Activated CD4-positive, alpha-beta T cell treated with anti-CD3 and anti-CD28 coated beads, Interleukin-2, amount 10 ng/mL, durations not matched to agents 24 days and 14 days (primary cell): ENCODE measurements at places on chromosomes 6 and 20.
A peak's percentile ranks its signal among the peaks of the same experiment; 100 is the strongest.

GRCh38 chr6:167995302-167995701 is 2.2 kb upstream of the KIF25 start:
- H3K27ac ChIP-seq: no peak overlapping the region
- no peak for DNase-seq
- no peaks in the 10 kb centered on the region for H3K36me3 ChIP-seq
- no peaks in the 10 kb centered on the region for H3K4me1 ChIP-seq

GRCh38 chr6:139402876-139403386 is 28.5 kb upstream of the CITED2 start:
- no peak for DNase-seq
- H3K27me3 ChIP-seq: peaks cover 12% of the 10 kb centered on the region
- no peaks in the 10 kb centered on the region for H3K4me1 ChIP-seq

DNA sequence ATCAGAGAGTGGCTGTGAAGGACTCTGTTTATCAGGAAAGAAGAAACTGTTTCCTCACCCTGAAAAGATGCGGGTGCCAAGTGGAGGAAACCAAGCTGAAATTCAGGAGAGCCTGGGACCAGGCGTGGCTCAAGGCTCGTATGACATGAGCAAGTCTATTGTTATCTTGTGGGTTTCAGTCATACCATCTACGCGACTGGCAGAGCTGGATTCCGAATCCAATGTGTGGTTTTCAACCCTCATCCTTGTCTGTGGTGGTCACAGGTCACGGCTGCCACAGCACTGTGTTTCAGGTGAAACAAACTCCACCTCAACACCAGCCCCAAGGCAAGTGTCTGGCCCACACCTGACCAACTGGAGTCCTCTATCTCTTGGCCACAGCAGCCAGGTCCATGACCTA is 9.1 kb downstream of the MC3R start:
- H3K27me3 ChIP-seq: no peaks in the 10 kb centered on the region
- H3K4me3 ChIP-seq: no peak overlapping the region
- no peak overlapping the region for H3K27ac ChIP-seq
- H3K4me1 ChIP-seq: no peaks in the 10 kb centered on the region
- H3K36me3 ChIP-seq: no peaks in the 10 kb centered on the region

- no peak overlapping the region for H3K4me3 ChIP-seq
- no peak overlapping the region for H3K27ac ChIP-seq
- H3K27me3 ChIP-seq: no peaks in the 10 kb centered on the region
These were observed 224.5 kb upstream of the AGPAT4 start for GRCh38 chr6:161498359-161498758.

- no peaks in the 10 kb centered on the region for H3K27me3 ChIP-seq
- DNase-seq: no peak
- H3K4me1 ChIP-seq: peaks cover 27% of the 10 kb centered on the region
- no peak overlapping the region for H3K4me3 ChIP-seq
- no peak overlapping the region for H3K27ac ChIP-seq
These were observed 7.9 kb downstream of the SDCBP2 start for GRCh38 chr20:1320902-1321653.

DNA sequence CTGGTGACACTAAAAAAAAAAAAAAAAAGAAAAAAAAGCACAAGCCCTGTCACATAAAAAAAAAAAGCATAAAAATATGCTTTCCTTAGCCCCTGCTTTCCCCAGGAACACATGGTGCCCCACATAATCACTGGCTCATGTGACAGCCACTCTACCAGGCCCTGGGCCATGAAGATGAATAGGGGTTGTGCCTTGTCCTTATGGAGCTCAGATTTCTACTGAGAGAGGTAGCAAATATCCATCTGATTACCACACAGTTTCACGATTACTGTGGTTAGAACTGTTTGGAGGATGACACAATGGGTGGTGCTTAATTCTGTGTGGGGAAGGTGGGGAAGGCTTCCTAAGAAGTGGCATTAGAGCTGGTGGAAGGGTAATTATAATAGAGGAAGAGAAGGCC is 9.3 kb downstream of the RAET1E start:
- H3K27me3 ChIP-seq: peaks cover 29% of the 10 kb centered on the region
- DNase-seq: no peak
- H3K36me3 ChIP-seq: no peaks in the 10 kb centered on the region
- H3K4me3 ChIP-seq: no peak overlapping the region
- H3K27ac ChIP-seq: no peak overlapping the region

GRCh38 chr6:3627501-3627900 is 124.0 kb downstream of the PXDC1 start:
- H3K27ac ChIP-seq: no peak overlapping the region
- H3K4me1 ChIP-seq: no peaks in the 10 kb centered on the region
- peaks cover 30% of the 10 kb centered on the region for H3K27me3 ChIP-seq
- DNase-seq: no peak
- no peaks in the 10 kb centered on the region for H3K36me3 ChIP-seq
- H3K4me3 ChIP-seq: no peak overlapping the region

- H3K27ac ChIP-seq: no peak overlapping the region
- no peak for DNase-seq
- no peaks in the 10 kb centered on the region for H3K4me1 ChIP-seq
- no peak overlapping the region for H3K4me3 ChIP-seq
- H3K27me3 ChIP-seq: peaks cover 8% of the 10 kb centered on the region
- H3K36me3 ChIP-seq: no peaks in the 10 kb centered on the region
These were observed 7.9 kb downstream of the RAB32 start for GRCh38 chr6:146551545-146551944.

GRCh38 chr6:157452096-157452495 is 71.1 kb downstream of the ZDHHC14 start:
- no peak for DNase-seq
- H3K4me1 ChIP-seq: peaks cover 21% of the 10 kb centered on the region
- H3K27ac ChIP-seq: no peak overlapping the region
- H3K27me3 ChIP-seq: no peaks in the 10 kb centered on the region

DNA sequence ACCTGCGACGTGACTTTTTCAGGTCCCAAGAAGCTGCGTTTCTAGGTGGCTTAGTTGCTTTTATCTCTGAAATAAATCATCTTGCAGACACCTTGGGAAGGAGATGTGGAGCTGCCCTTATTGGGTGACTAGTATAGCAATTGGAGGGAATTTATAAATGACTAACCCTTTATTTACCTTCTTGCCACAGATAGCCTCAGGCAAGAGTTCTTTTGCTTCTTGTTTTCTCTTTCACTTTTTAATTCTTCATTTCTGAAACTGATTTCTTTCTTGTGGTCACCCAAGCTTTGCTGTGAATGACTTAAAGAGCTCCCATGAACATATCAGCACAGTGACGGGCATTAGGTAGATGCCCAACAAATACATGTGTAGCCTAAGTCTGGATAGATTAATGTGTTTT is 3.0 kb downstream of the ADGRF4 start:
- H3K27me3 ChIP-seq: peaks cover 3% of the 10 kb centered on the region
- peaks cover 2% of the 10 kb centered on the region for H3K4me1 ChIP-seq
- no peak overlapping the region for H3K4me3 ChIP-seq
- no peaks in the 10 kb centered on the region for H3K36me3 ChIP-seq

DNA sequence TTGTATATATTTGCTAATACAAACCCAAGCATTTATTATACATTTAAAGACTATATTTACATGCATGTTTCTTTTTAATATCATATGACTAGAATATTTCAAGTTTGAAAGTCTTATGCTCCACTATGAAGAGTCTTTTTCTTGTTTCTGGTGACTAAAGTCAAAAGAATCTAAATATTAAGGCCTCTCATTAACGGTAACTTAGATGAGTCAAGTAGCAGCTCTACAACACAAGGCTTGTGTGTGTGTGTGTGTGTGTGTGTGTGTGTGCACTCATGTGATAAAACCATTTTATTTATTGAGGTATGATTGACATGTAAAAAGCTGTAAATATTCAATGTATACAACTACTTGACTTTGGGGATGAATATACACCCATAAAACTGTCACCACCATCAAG is 275.6 kb downstream of the TFAP2B start:
- no peaks in the 10 kb centered on the region for H3K27me3 ChIP-seq
- H3K27ac ChIP-seq: no peak overlapping the region
- no peak overlapping the region for H3K4me3 ChIP-seq
- DNase-seq: no peak
- H3K36me3 ChIP-seq: no peaks in the 10 kb centered on the region

- DNase-seq: no peak
- no peak overlapping the region for H3K27ac ChIP-seq
- H3K4me1 ChIP-seq: no peaks in the 10 kb centered on the region
- no peaks in the 10 kb centered on the region for H3K36me3 ChIP-seq
- H3K4me3 ChIP-seq: no peak overlapping the region
These were observed 394.5 kb downstream of the PTPRT start for GRCh38 chr20:42795111-42795695.

- H3K4me3 ChIP-seq: peak overlapping the region; percentile 94
- peak; percentile 93 for DNase-seq
- peaks cover 58% of the 10 kb centered on the region for H3K4me1 ChIP-seq
- peaks cover 76% of the 10 kb centered on the region for H3K36me3 ChIP-seq
These were observed 2.6 kb downstream of the TAGAP start for GRCh38 chr6:159042003-159042825.

- H3K27me3 ChIP-seq: peaks cover 2% of the 10 kb centered on the region
- no peak overlapping the region for H3K4me3 ChIP-seq
- no peak for DNase-seq
- no peaks in the 10 kb centered on the region for H3K4me1 ChIP-seq
- no peak overlapping the region for H3K27ac ChIP-seq
These were observed 226.2 kb downstream of the ERMARD start for GRCh38 chr6:169977434-169978265.

GRCh38 chr6:14294270-14294951 is 176.8 kb downstream of the CD83 start:
- DNase-seq: no peak
- no peak overlapping the region for H3K27ac ChIP-seq
- H3K36me3 ChIP-seq: no peaks in the 10 kb centered on the region
- H3K4me3 ChIP-seq: no peak overlapping the region

DNA sequence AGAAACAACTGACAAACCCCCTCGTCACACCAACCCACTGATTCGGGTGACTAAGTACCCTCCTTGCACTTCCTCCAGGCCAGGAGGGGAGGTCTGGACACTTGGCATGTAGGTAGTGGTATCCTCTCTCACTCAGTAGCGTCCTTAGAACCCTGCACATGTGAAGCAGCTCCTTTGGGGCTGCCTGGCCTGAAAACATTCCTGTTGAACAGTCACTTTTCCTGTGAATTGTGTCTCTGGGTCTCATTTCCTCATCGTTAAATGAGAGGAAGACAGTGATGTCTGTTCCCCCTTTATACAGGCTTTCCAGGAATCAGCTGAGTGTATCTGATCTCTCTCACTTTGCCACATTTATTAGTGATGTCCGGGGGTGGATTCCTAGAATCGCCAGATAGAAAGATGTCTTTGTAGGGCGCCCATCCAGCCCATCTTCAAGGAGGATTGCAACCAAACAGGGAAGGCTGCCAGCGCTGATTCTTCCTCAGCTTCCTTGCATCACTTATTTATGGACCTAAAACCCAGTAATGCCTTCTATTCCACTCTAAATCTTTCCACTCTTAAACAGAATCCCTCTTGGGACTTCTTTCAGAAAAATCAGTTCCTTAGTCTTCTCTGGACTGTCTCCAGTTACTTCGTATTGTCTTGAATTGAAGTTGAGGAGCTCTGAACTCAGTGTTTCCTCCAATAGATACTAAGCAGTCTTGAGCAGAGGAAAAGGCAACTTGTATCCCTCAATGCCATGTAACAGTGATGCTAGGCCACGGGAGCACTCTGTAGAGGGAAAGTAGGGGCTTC is 9.4 kb upstream of the POPDC3 start:
- H3K4me3 ChIP-seq: no peak overlapping the region
- H3K27ac ChIP-seq: no peak overlapping the region
- no peak for DNase-seq
- peaks cover 15% of the 10 kb centered on the region for H3K27me3 ChIP-seq
- H3K4me1 ChIP-seq: no peaks in the 10 kb centered on the region

GRCh38 chr20:53834062-53834442 is 236.3 kb downstream of the BCAS1 start:
- H3K36me3 ChIP-seq: peaks cover 4% of the 10 kb centered on the region
- H3K4me3 ChIP-seq: no peak overlapping the region
- no peaks in the 10 kb centered on the region for H3K27me3 ChIP-seq
- H3K27ac ChIP-seq: no peak overlapping the region

DNA sequence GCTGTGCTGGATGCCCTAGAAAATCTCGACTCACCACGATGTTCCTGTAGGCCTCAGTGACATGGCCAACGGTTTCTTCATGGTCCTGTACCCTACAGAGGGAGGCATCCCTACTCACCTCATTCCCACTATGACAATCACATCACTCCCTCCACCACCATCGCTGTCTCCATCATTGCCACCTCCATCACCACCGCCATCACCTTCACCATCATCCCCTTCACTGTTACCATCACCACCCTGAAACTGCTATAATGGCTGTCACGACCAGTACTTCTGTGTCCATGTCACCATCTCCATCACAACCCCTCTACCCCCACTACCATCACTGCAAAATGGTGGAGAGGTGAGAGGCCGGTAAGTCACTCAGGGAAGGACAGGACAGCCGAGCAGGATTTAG is 29.8 kb upstream of the MRPS18A start:
- H3K27me3 ChIP-seq: peaks cover 18% of the 10 kb centered on the region
- H3K27ac ChIP-seq: no peak overlapping the region
- no peak overlapping the region for H3K4me3 ChIP-seq

GRCh38 chr6:17157617-17158016 is 55.8 kb downstream of the STMND1 start:
- H3K27ac ChIP-seq: no peak overlapping the region
- DNase-seq: no peak
- H3K36me3 ChIP-seq: no peaks in the 10 kb centered on the region
- no peak overlapping the region for H3K4me3 ChIP-seq

DNA sequence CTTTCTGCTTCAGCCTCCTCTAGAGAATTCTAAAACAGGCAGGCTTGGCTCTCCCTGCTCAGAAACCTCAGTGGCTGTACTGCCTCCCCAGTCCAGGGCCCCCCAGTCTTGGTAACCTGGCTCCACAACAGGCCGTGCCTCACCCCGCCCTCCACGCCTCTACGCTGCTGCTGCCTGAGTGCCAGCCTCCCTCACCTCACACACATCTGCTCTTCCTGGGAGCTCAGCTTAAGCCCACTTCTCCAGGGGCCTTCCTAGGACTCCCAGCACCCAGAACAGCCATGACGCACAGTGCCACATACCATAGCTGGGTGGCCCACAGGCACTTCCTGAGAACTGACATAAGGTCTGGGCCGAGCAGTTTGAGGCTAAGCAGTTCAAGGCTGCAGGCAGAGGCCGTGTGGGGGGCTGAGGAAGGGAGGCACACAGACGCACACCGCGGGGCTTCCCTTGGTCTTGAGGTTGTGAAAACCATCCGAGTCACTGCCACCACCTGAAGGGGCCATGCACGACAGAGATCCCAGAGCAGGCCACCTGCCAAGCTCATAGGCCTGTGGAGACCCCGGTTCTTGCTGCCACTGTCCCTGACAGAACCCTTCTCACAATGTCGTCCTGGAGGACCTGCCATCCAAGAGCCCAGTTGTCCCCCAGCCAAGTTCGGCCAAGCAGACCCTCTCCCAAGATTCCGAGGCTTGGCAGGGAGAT is 42.6 kb downstream of the DSTN start:
- peak overlapping the region; percentile 59 for H3K4me3 ChIP-seq
- DNase-seq: peak; percentile 72
- peaks cover 9% of the 10 kb centered on the region for H3K36me3 ChIP-seq
- peak overlapping the region; percentile 95 for H3K27ac ChIP-seq
- H3K27me3 ChIP-seq: no peaks in the 10 kb centered on the region
